ENCODE measurements at places on chromosomes 3 and 15.

DNA sequence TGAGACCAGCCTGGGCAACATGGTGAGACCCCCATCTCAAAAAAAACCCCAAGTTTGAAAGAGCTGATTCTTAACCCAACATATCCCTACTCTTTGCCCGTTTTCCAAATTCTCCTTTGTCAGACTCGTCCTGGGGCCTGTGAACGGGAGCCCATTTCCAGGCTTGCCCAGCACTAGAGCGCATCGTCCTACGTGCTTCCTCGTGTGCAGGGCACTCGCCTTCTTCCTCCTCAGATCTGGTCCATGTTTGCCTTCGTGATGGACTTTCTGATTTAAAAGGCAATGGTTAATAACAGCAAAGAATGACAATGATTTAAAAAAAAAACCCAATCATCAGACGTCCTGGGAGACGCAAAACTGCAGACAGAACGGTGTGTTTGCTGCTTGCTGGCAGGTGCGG, 10.1 kb downstream of the MELTF start:
- no peak for DNase-seq

GRCh38 chr3:4314688-4315087, 11.5 kb downstream of the SETMAR start:
- DNase-seq = no peak

GRCh38 chr15:60179786-60180391, 175.8 kb downstream of the FOXB1 start:
- DNase-seq = no peak

- DNase-seq = no peak
Observed at GRCh38 chr3:140165781-140166180, 230.8 kb downstream of the CLSTN2 start.

GRCh38 chr3:24004171-24004938, 59.3 kb downstream of the NR1D2 start:
- no peak for DNase-seq

- no peak for DNase-seq
Observed at GRCh38 chr3:194320744-194321243, 30.3 kb downstream of the CPN2 start.

GRCh38 chr15:57589281-57589680, 2.4 kb upstream of the MYZAP start:
- DNase-seq = no peak

- no peak for DNase-seq
Observed at GRCh38 chr15:43376017-43376705, 5.3 kb downstream of the TUBGCP4 start.

DNA sequence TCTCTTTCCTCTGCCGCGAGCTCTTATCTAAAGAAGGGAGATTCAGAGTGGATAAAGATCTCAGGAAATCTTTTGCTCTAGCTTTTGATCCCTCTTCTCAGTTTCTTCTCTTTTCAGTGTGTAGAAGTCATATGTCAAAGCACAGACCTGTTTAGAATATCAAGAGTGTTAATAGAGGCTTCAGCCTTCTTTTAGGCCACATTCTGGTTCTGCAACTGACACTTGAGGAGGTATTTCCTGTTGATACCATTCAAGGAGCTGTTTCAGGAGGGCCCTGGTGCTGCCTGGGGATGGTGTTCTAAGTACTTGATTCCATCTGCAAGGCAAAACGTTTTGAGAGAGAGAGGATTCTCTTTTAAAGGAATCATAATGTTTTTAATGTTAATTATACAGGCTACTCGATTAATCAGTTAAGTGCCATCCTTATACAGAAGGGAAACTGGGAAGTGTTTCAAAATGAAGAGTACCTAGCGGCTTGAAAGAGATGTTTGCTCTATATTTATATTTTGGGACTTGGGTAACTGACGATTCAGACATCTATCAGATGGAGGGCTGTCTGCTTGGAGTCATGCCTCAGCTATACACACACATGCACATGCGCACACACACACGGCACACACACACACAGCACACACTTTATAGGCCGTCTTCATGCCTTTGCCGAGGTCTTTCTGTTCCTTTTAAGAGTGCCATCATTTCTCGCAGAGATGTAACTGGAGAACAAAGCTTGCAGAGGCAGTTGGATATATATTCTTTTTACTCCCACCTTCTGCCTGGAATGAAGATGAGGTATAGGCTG, 313.9 kb downstream of the PTPRG start:
- DNase-seq = no peak

GRCh38 chr3:184635126-184635525, 73.5 kb downstream of the EPHB3 start:
- peak; percentile 53 for DNase-seq

- DNase-seq = no peak
Observed at GRCh38 chr15:36951731-36952247, 148.6 kb downstream of the MEIS2 start.

GRCh38 chr15:50318697-50319096, 36.3 kb downstream of the GABPB1 start:
- DNase-seq = no peak

DNA sequence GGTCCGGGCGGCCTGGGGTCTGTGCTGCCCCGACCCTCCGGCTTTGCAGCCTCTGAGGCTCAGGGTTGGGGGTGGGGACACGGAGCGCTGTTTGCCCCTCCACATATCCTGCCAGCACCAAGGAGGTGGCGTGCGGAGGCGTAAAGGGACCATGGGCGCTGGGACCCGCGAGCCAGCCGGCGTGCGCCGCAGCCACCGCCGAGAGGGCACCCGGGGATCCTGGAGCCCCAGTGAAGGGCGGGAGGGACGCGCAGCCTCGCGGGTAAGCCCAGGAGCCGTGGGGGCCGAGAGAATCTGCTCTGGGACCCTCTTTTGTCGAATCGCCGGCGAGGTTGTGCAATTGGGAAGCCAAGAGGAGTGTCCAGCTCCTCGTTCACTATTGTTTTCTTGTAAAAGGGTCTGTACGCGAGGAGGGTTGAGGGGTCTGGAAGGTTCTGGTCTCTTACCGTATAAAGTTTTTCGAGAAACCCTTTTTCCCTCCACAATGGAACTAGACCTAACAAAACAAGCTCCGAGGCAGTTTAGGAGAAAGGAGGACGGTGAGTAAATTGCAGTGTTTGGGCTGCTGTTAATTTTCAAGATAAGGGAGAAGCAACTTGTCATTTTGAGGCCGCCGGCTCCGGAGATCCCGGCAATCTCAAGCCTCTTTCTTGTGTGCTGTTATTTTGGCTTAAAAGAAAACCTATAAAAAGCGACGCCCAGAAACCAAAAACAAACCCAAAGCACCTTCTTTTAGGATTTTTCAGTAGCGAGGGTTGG, 29.9 kb upstream of the ST3GAL6 start:
- DNase-seq = peak; percentile 39

DNA sequence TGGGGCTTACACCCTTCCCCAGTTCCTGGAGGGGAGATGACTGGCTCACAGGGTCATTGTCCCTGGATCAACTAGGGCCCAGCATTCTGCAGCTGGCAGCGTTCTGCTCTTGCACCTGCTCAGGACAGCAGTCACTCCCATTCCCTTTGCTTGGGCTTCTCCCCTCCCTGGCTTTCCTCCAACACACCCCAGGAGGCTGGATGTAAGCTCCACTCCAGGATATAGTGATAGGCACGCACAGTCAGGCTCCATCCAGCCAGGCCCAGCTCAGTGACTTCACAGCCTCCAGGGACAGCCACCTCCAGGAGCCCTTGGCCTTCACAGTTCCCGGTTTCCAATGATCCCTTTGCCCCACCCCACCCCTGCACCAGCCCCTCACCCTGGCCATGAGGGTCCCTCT, 1.9 kb downstream of the SPTBN5 start:
- DNase-seq = no peak

DNA sequence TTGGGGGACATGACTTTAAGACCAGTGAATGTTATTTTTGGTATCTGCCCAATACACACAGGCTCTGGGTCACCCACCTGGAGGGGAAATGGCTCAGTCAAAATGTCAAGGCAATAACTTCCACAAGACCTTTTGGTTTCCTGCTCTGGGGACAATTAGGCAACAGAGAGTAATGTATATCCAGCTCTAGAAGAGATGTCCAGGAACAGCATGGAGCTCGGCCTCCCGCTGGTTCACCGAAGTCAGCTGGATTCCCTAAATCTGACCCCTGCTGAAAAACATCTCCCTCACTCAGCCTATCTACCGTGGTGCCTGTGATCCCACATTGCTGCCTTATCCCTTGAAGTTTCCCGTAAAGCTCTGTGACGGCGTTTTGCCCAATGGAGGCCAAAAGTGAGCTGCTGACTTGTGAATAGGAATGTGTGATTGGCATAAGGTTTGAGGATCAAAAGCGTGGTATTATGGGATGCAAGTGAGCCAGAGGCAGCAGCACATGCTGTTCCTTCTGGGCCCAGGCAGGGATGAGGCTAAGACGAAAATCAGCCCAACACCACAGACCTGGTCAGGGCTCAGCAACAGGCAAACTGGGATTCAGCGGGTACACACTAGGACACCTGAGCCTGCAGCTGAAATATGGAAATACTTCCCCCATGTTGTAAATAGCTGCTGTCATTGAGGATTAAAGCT, 47.2 kb upstream of the SLC6A11 start:
- no peak for DNase-seq

- DNase-seq = no peak
Observed at GRCh38 chr3:185207931-185208746, 45.7 kb downstream of the EHHADH start.

GRCh38 chr3:4887177-4887576, 92.1 kb upstream of the BHLHE40 start:
- DNase-seq = no peak

DNA sequence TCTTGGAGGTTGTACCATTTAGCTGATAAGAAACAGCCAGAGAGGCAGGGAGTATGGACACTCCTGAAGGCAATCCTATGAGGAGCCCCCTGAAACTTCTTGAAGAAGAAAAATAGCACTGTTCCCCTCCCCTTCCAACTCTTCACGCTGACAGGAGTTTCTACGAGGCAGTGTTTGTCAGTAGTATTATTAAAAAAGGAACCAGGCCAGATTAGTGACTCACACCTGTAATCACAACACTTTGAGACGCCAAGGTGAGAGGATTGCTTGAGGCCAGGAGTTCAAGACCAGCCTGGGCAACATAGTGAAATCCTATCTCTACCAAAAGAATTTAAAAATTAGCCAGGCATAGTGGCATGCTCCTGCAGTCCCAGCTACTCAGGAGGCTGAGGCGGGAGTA, 38.7 kb downstream of the WWTR1 start:
- DNase-seq = no peak

- DNase-seq = no peak
Observed at GRCh38 chr3:171770689-171771620, 39.3 kb downstream of the PLD1 start.

GRCh38 chr3:65004795-65005295, 317.0 kb upstream of the ADAMTS9 start:
- no peak for DNase-seq

DNA sequence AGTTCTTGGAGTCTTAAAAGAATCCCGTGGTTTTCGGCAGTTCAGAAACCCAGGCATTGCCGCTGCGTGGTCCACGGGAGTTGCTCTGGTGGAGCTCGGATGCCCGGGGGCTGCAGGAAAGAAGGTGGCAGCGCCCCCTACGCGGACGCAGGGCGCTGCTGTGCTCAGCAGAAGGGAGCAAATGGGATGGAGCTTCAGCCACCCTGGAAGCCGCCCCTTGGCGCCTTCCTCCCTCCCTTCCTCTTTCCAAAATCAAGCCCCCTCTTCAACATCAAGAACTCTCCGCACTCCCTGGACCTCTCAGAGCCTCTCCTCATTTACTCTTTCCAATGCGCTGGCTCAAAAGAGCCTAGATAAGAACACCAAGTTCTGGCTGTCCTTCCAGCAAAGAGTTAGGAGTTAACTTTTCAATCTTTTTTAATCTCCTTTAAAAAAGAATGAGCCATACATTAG, 880 bp upstream of the CHRNA7 start:
- no peak for DNase-seq

DNA sequence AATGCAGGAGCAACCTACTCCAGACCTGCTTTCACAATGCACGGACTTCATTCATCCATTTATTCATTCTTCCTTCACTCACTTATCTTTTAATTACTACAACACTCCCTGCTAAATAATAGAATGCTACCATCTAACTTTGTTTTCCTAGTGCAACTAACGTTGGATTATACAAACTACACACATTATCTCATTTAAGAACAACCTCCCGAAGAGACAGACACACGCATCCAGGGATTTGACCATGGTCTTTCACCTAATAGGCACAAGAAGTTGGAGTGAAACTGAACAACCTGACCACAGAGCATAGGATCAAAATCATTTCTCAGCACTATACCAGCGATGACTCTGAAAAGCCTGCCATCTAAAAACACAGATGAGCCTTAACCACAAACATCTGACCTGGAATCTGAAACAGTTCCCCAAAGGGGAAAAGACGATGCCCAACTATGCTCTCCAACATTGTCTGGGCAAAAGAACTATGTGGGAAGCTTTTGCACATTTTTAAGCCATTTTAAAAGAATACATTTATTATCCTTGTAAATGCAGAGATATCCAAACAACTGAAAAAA, 21.0 kb downstream of the ZNF385D start:
- no peak for DNase-seq

DNA sequence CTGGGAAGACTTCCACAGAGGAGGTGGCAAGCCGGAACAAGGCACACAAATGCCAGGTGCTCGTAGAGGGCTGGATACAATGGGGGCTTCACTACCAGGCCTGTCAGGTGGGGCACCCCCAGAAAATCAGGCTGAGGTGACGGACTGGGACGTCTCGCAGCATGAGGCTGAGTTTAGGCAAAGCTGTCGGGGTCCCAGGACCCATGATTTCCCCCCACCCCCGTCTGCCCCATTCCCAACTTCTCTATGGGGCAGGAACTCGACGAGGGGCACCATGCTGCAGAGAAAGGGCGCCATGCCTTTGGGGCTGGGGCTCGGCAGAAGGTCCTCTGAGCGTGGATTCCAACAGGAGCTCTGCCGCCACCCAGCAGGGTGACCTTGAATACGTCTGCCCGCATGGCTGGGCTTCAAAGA, 65.7 kb upstream of the HES1 start:
- no peak for DNase-seq

GRCh38 chr15:76153241-76154197, 93.7 kb downstream of the TMEM266 start:
- DNase-seq = no peak

- DNase-seq = peak; percentile 54
Observed at GRCh38 chr15:44662478-44663409, 718 bp downstream of the SPG11 start.

- no peak for DNase-seq
Observed at GRCh38 chr3:48662145-48662752, 437 bp downstream of the CELSR3 start.

GRCh38 chr15:93943586-93943985, 287.8 kb upstream of the MCTP2 start:
- DNase-seq = no peak

GRCh38 chr3:69483449-69483848, 97.6 kb upstream of the FRMD4B start:
- DNase-seq = no peak

GRCh38 chr3:176971613-176972174, 225.6 kb downstream of the TBL1XR1 start:
- no peak for DNase-seq

- no peak for DNase-seq
Observed at GRCh38 chr15:67146875-67147381, 81.5 kb downstream of the SMAD3 start.

GRCh38 chr15:45665261-45665660, 30.4 kb downstream of the SQOR start:
- DNase-seq = no peak
